ENCODE measurements at places on chromosomes 2 and 18. TPM values are rescaled to one million over a fixed set of nuclear protein-coding genes. Genes with fewer than 3 reads are reported as not detected.

DNA sequence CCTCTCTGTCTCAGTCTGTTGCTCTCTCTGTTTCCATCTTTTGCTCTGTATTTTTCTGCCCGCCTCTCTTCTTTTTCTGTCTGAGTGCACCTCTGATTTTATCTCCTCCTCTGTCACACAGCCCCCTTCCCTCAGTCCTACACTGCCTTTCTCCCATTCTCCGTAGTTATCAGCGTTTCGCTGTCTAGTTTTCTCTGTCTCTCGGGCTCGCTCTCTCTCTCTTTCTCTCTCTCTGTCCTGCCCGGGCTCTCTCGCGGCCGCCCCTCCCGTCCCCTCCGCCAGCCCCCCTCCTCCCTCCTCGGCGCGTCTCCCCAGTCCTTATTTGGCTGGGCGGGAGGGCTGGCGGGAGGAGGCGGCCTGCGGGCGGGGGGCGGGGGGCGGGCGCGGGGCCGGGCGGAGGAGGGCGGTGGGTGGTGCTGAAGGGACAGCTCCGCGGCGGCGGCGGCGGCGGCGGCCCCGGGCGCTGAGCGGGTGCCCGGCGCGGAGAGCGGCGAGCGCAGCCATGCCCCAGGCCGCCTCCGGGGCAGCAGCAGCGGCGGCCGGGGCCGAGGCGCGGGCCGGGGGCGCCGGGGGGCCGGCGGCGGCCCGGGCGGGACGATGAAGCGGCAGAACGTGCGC, at the start of gene KCNK3:
KCNK3 (plus strand) TSS at position 444 of the 618 bp plus-strand sequence; CDS start at position 598, 154 bp downstream.
- peak; percentile 23 for DNase-seq
- H3K4me3 ChIP-seq = no peak within 1 kb of the TSS
- H3K4me1 ChIP-seq = peaks cover 16% of the 10 kb centered on the region
- peaks cover 21% of the 10 kb centered on the region for H3K27me3 ChIP-seq
- H3K27ac ChIP-seq = no peak within 1 kb of the TSS

DNA sequence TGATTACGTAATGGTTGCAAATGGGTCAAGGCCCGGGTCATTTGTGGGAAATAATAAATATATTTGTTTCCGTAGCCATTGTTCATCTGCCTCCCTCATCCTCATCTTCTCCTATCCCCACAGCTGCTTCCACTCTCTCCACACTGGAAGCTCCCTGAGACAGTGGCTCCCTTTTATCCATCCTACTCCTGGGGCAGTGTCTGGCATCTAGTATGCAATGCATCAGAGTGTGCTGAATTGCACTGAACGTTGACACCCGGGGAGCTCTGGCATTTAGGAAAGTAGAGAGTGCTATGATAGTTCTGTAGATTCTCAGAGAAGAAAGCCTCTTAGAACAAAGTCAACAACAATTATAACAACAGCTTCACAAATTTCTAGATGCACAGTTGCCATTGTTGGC, 45.5 kb upstream of the NAB1 start:
- H3K27me3 ChIP-seq = no peaks in the 10 kb centered on the region
- no peaks in the 10 kb centered on the region for H3K36me3 ChIP-seq
- H3K27ac ChIP-seq = no peak overlapping the region
- no peak overlapping the region for H3K4me3 ChIP-seq

- no peaks in the 10 kb centered on the region for H3K27me3 ChIP-seq
- peaks cover 10% of the 10 kb centered on the region for H3K4me1 ChIP-seq
- DNase-seq = no peak
- H3K36me3 ChIP-seq = no peaks in the 10 kb centered on the region
- no peak overlapping the region for H3K4me3 ChIP-seq
Measured at GRCh38 chr2:145108361-145108778, 588.5 kb upstream of the ZEB2 start.

GRCh38 chr2:236553522-236553921, 16.1 kb upstream of the ACKR3 start:
- peaks cover 3% of the 10 kb centered on the region for H3K27me3 ChIP-seq
- H3K36me3 ChIP-seq = no peaks in the 10 kb centered on the region
- no peak overlapping the region for H3K4me3 ChIP-seq
- H3K27ac ChIP-seq = no peak overlapping the region
- H3K4me1 ChIP-seq = no peaks in the 10 kb centered on the region

DNA sequence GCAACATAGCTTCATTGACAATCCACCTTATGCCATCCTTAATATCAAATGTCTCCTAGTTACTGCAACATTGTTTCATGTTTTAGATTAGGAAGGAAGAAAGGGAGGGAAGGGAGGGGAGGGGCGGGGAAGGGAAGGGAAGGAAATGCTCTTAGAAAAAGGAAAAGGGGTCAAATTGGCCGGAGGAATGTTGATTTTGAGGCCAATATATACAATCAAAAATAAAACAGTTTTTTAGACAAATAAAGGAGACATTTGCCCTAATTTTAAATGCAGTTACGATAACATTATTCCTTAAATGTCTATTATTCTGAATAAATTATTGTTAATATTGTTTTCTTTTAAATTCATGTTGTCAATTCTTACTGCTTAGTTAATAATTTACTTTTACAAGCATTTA, 33.5 kb upstream of the CALCRL start:
- H3K36me3 ChIP-seq = peaks cover 19% of the 10 kb centered on the region
- no peak overlapping the region for H3K4me3 ChIP-seq
- no peaks in the 10 kb centered on the region for H3K27me3 ChIP-seq
- peaks cover 22% of the 10 kb centered on the region for H3K4me1 ChIP-seq
- H3K27ac ChIP-seq = no peak overlapping the region

DNA sequence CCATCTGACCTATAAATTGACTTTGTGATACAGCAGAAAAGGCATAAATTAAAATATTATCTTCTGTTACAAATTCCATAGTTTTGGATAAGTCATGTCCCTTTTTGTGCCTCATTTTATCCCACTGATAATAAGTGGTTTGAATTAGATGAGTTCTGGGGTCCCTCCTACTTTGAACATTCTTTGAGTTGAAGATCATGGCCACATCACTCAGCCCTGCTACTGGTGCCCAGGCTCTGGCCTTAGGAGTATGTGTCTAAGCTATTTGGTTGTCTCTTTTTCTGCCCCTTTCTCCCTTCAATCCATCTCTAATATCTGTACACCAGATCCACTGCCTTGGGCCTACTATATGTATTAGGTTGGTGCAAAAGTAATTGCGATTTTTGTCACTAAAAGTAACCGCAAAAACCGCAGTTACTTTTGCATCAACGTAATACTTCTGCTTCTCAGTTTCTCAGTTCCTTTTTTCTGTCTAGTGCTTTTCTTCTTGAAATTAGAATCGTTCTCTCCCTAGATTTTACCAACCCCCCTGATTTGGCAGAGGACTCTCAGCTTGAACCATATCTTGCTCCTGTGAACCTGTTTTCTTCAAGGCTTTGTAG, 362.5 kb upstream of the TNP1 start:
- H3K36me3 ChIP-seq = no peaks in the 10 kb centered on the region
- peak overlapping the region; percentile 62 for H3K27ac ChIP-seq
- peaks cover 13% of the 10 kb centered on the region for H3K4me1 ChIP-seq
- no peak for DNase-seq

DNA sequence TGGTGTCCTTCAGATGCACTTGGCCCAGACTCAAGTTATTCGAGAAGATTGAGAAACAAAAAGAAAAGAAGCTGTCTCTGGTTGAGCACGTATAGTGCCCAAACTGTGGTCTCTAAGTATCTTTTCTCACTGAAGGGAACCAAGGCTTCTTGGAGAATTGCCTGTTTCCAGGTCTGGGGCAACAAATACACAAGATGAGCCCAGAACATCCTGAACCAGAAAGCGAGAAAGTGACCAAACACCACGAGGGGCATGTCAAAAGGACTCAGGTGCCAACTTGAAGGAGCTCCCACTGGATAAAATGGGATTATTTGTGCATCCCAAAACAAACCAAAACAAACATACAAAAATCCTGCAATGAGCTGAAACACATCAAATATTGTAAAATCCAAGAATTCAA, 13.6 kb upstream of the ATOH8 start:
- H3K4me1 ChIP-seq = peaks cover 40% of the 10 kb centered on the region
- no peaks in the 10 kb centered on the region for H3K27me3 ChIP-seq
- no peak for DNase-seq
- no peaks in the 10 kb centered on the region for H3K36me3 ChIP-seq
- no peak overlapping the region for H3K4me3 ChIP-seq
- H3K27ac ChIP-seq = no peak overlapping the region

- DNase-seq = no peak
- no peak overlapping the region for H3K4me3 ChIP-seq
- no peaks in the 10 kb centered on the region for H3K27me3 ChIP-seq
- no peaks in the 10 kb centered on the region for H3K36me3 ChIP-seq
Measured at GRCh38 chr18:46588971-46589660, 67.9 kb downstream of the LOXHD1 start.

GRCh38 chr2:101150306-101151145, 656 bp downstream of the TBC1D8 start:
- peaks cover 37% of the 10 kb centered on the region for H3K4me1 ChIP-seq
- no peaks in the 10 kb centered on the region for H3K27me3 ChIP-seq

DNA sequence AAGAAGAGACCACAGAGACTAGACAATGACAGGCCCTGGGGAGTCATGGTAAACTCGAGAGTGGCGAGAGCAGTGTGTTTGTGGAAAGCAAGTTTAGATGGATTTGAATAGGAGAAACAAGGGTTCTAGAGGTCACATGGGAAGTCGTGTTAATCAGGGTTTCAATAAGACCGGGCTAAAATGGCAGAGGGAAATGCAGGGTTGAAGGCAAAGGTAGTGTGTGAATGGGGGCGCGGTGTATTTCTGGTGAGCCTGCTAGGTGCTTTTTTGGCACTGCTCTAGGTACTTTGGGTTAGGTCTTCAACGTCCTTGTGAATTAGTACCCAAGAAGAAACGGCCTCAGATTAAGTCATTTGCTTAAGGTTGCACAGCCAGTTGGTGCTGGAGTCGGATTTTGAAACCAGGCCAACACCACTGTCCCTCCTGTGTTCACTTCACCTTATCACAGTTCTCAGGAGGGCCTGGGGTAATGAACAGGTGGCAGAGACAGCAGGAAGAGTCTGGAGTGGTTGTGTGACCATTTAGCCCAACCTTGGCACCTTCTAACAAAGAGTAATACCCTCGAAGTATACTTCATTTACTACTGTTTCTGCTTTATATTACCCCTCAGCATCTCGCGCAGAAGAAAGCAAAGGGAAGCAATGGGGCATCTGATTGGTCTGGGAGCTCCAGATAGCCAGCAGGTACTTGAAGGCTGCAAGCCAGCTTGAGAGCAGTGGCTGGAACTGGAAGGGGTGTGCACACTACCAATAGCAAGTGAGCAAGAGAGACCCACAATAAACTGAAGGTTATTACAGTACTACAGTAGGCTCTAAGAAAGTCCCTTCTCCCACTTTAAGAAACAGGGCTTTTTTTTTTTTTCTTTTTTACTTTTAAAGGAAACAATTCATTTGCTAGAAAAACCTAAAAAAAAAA, 33.4 kb upstream of the GAREM2 start:
- no peaks in the 10 kb centered on the region for H3K36me3 ChIP-seq
- DNase-seq = no peak
- no peaks in the 10 kb centered on the region for H3K4me1 ChIP-seq
- H3K27me3 ChIP-seq = no peaks in the 10 kb centered on the region

DNA sequence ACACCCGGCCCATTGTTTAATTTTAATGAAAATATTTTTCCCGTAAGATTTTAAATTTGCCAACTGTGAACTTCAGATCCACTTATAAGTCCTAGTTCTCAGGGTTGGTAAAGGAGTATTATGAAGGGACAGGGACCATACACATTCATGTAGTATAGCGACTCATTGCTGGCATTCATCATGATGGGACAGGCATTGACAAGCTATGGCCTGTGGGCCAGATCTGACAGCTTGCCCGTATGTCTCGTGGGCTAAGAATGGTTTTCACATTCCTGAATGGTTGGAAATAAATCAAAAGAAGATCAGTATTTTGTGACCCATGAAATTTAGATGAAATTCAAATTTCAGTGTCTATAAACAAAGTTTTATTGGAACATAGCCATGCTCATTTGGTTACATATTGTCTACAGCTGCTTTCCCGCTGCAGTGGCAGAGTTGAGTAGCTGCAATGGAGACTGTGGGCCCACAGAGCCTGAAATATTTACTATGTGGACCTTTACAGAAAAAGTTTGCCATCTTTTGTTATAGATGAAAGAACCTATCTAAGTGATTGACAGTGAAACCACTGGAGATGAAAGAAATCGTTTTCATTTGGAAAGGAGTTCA, 4.1 kb downstream of the RAPGEF4 start:
- peaks cover 11% of the 10 kb centered on the region for H3K4me1 ChIP-seq
- H3K27ac ChIP-seq = no peak overlapping the region
- no peak overlapping the region for H3K4me3 ChIP-seq
- no peak for DNase-seq
- H3K36me3 ChIP-seq = no peaks in the 10 kb centered on the region
- peaks cover 23% of the 10 kb centered on the region for H3K27me3 ChIP-seq

GRCh38 chr2:152234277-152234676, 58.7 kb upstream of the STAM2 start:
- H3K36me3 ChIP-seq = no peaks in the 10 kb centered on the region
- no peak overlapping the region for H3K4me3 ChIP-seq
- DNase-seq = no peak
- H3K4me1 ChIP-seq = no peaks in the 10 kb centered on the region

- H3K36me3 ChIP-seq = no peaks in the 10 kb centered on the region
- no peaks in the 10 kb centered on the region for H3K27me3 ChIP-seq
- no peak overlapping the region for H3K27ac ChIP-seq
- H3K4me1 ChIP-seq = peaks cover 9% of the 10 kb centered on the region
- H3K4me3 ChIP-seq = no peak overlapping the region
Measured at GRCh38 chr18:10139783-10140410, 226.1 kb downstream of the VAPA start.

GRCh38 chr18:49459404-49460171, 857 bp downstream of the DYM start:
- H3K27me3 ChIP-seq = no peaks in the 10 kb centered on the region
- peak overlapping the region; percentile 49 for H3K27ac ChIP-seq
- H3K4me1 ChIP-seq = peaks cover 18% of the 10 kb centered on the region
- peak overlapping the region; percentile 87 for H3K4me3 ChIP-seq

DNA sequence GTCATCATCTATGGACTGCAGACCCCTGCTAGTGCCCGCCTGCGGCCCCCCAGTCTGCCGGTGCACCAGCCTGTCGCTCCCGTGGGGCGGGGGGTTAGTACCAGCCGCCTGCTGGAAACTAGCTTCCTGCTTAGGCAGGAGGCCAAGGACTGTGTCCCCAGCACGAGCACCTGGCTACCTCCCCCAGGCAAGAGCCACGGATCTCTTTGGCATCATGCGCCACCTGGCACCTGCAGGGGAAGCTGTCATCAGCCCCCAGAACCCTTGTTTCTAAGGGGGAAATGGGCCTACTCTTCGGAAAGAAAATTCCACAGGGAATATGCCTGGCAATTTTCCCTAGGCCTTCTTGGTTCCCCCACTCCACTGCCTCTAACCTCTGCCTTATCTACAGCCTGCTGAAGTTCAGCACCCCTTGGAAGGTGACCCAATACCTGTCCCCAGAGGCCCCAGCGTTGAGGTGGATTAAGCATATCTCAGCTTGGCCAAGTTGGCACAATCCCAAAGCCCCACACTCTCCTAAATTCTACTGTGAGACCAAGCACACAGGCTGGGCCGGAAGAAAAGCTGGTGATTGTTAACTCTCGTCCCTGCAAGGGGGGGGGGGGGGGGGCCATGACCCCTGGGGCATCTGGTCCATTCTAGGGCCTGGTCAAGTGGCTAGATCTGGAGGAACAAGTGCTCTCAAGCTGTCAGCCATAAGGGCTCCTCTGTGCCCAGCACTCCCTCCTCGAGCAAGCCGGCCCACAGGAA, 62.0 kb upstream of the POMC start:
- H3K27me3 ChIP-seq = no peaks in the 10 kb centered on the region
- DNase-seq = no peak
- peaks cover 12% of the 10 kb centered on the region for H3K36me3 ChIP-seq
- no peak overlapping the region for H3K27ac ChIP-seq
- no peak overlapping the region for H3K4me3 ChIP-seq
- no peaks in the 10 kb centered on the region for H3K4me1 ChIP-seq

Gene SAP130
- total RNA-seq = 34.3 TPM

Gene GAREM1
- 1.1 TPM for total RNA-seq

Gene CDH7
- total RNA-seq = not detected

Gene NEU4
- not detected for total RNA-seq

Gene EIPR1
- 30.8 TPM for total RNA-seq

Gene DSC2
- not detected for total RNA-seq

Gene SLC5A7
- total RNA-seq = not detected

Gene MPP4
- total RNA-seq = 7.6 TPM

Gene NEUROD1
- not detected for total RNA-seq

All from endothelial cell of umbilical vein (primary cell).